ENCODE measurements at places on chromosomes 5 and 9. TPM values are rescaled to one million over a fixed set of nuclear protein-coding genes. Genes with fewer than 3 reads are reported as not detected.

The OBP2B gene
- not detected for total RNA-seq

The SH3RF2 gene
- total RNA-seq: 0.79 TPM

The HOMER1 gene
- 6.0 TPM for total RNA-seq

The MTRR gene
- total RNA-seq: 13.9 TPM

The C7 gene
- 0.26 TPM for total RNA-seq

The WWC1 gene
- 0.17 TPM for total RNA-seq

The UGT3A1 gene
- not detected for total RNA-seq

The PCDHGA9 gene
- 3.8 TPM for total RNA-seq

The SLC6A19 gene
- not detected for total RNA-seq

The INSL4 gene
- not detected for total RNA-seq

The TMOD1 gene
- total RNA-seq: 0.16 TPM

The FOXD4L5 gene
- total RNA-seq: 0.09 TPM

The IRX4 gene
- not detected for total RNA-seq

The SKP2 gene
- 15.0 TPM for total RNA-seq

The PCDHGA3 gene
- total RNA-seq: 1.9 TPM

The QRFP gene
- total RNA-seq: not detected

The PPP3R2 gene
- total RNA-seq: 0.09 TPM

The OR2V1 gene
- total RNA-seq: under 0.01 TPM

The PRDM9 gene
- not detected for total RNA-seq

The GRXCR2 gene
- total RNA-seq: not detected

The GKAP1 gene
- total RNA-seq: 0.43 TPM

The RANBP3L gene
- under 0.01 TPM for total RNA-seq

The TCF7 gene
- 3.9 TPM for total RNA-seq

The ARID3C gene
- total RNA-seq: not detected

Measured in bronchial smooth muscle cell (primary cell).